HCT116 (cell line): ENCODE measurements at places on chromosomes 2 and 18.

GRCh38 chr18:5166606-5167280, 30.3 kb downstream of the AKAIN1 start:
- DNase-seq: no peak
- no peaks in the 10 kb centered on the region for H3K27me3 ChIP-seq
- H3K36me3 ChIP-seq: no peaks in the 10 kb centered on the region
- no peak overlapping the region for H3K4me3 ChIP-seq
- H3K27ac ChIP-seq: no peak overlapping the region
- no peaks in the 10 kb centered on the region for H3K4me1 ChIP-seq

DNA sequence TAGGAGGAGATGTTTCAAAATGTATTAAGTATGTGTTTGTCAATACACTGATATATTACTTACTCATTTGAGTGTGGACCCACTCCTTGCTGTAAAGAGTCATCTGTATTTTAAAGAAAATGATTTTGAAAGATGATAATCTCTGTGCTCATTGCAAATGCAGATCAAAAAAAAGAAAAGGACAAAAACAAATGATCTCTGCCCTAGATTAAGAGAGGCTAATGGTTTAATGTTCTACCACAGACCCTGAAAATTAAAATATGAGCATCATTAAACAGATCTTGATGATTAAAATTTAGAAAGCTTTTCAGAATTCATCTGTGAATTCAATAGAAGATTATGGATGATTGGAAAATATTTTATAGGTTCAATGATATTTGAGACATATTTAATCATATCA, 136.5 kb downstream of the CNTNAP5 start:
- H3K4me1 ChIP-seq: no peaks in the 10 kb centered on the region
- H3K27me3 ChIP-seq: no peaks in the 10 kb centered on the region
- H3K27ac ChIP-seq: no peak overlapping the region

GRCh38 chr2:219199470-219200211, 6.9 kb upstream of the ZFAND2B start:
- H3K4me3 ChIP-seq: no peak overlapping the region
- H3K36me3 ChIP-seq: no peaks in the 10 kb centered on the region
- no peak for DNase-seq
- H3K27ac ChIP-seq: no peak overlapping the region

- H3K27ac ChIP-seq: no peak overlapping the region
- peaks cover 53% of the 10 kb centered on the region for H3K27me3 ChIP-seq
- H3K4me3 ChIP-seq: no peak overlapping the region
- no peaks in the 10 kb centered on the region for H3K36me3 ChIP-seq
- no peak for DNase-seq
Measured at GRCh38 chr18:10381516-10381915, 72.9 kb upstream of the APCDD1 start.

DNA sequence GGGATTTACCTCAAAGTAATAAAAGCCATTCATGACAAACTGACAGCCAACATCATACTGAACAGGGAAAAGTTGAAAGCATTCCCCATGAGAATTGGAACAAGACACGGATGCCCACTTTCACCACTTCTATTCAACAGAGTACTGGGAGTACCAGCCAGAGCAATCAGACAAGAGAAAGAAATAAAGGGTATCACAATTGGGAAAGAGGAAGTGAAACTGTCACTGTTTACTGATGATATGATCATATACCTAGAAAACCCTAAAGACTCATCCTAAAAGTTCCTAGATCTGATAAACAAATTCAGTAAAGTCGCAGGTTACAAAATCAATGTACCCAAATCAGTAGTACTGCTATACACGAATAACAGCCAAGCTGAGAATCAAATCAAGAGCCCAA, 17.2 kb upstream of the ASB18 start:
- no peaks in the 10 kb centered on the region for H3K36me3 ChIP-seq
- H3K4me1 ChIP-seq: peaks cover 2% of the 10 kb centered on the region
- no peak for DNase-seq
- H3K27me3 ChIP-seq: no peaks in the 10 kb centered on the region

- DNase-seq: no peak
- H3K27me3 ChIP-seq: no peaks in the 10 kb centered on the region
- H3K4me3 ChIP-seq: no peak overlapping the region
- H3K4me1 ChIP-seq: no peaks in the 10 kb centered on the region
Measured at GRCh38 chr18:47143153-47143552, 7.1 kb downstream of the HDHD2 start.

- no peaks in the 10 kb centered on the region for H3K36me3 ChIP-seq
- H3K27ac ChIP-seq: peak within 1 kb of the TSS; percentile 52; the same call in 1 of the 2 replicates
- H3K4me1 ChIP-seq: peaks cover 3% of the 10 kb centered on the region; the same call in 1 of the 2 replicates
- H3K4me3 ChIP-seq: peak within 1 kb of the TSS; percentile 51
Measured at GRCh38 chr2:6865346-6866274, at the start of gene CMPK2. Gene CMPK2 (minus strand): TSS chr2:6865907. CDS start chr2:6865696, 211 bp downstream.

GRCh38 chr2:84257831-84258230, 201.2 kb downstream of the SUCLG1 start:
- H3K4me3 ChIP-seq: no peak overlapping the region
- no peak overlapping the region for H3K27ac ChIP-seq
- no peaks in the 10 kb centered on the region for H3K27me3 ChIP-seq

GRCh38 chr2:18792226-18792629, 202.9 kb upstream of the NT5C1B start:
- H3K4me1 ChIP-seq: no peaks in the 10 kb centered on the region
- no peak overlapping the region for H3K27ac ChIP-seq
- H3K27me3 ChIP-seq: peaks cover 7% of the 10 kb centered on the region; the same call in 1 of the 2 replicates
- no peak for DNase-seq

DNA sequence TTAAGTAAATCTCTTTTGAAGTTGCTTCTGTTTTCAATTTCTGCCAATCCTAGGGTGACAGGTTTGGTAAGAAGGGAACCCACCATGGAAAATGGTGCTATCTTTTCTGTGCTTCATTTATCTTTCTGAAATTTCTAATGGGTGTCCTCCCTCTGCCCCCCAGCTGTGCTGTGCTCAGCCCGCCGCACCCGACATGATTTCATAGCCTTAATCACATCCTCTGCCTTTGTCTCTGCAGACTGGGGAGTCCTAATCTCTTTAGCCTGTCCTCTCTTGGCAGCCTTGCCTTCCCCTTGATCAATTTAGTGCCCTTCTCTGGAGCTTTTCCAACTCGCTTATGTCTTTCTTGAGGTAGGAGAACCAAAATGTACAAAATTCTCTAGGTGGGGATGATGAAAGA, 49.3 kb downstream of the DNMT3A start:
- no peaks in the 10 kb centered on the region for H3K36me3 ChIP-seq
- no peaks in the 10 kb centered on the region for H3K27me3 ChIP-seq
- H3K4me3 ChIP-seq: no peak overlapping the region
- DNase-seq: no peak

DNA sequence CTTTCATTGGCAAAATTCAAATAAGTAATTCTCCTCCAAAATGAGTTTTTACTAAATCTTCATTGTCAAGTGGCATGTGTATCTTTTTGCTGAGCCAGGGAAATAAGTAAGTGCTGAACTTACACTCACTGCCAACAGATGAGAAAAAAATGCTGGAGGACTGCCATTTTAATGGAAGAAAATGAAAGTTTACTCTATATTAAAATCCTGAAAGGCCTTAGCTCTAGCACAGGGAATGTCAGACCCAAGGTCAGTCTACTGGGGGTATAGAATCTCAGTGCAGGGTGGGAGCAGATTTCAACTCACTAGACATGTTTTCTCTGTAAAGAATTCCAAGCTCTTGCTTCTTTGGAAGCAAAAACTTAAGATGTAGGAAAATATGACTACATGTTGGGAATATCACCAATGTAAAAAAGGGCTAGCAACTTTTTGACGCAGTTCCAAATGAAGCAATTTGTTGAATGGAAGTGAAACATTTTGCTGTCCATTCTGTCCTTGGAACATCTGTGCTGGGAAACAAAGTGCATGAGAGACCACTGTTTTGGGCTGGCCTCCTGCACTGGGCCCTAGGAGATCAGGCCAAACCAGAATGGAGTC, 127.0 kb downstream of the ST6GAL2 start:
- H3K27me3 ChIP-seq: no peaks in the 10 kb centered on the region
- no peak overlapping the region for H3K4me3 ChIP-seq
- no peaks in the 10 kb centered on the region for H3K4me1 ChIP-seq
- no peak for DNase-seq
- no peaks in the 10 kb centered on the region for H3K36me3 ChIP-seq

DNA sequence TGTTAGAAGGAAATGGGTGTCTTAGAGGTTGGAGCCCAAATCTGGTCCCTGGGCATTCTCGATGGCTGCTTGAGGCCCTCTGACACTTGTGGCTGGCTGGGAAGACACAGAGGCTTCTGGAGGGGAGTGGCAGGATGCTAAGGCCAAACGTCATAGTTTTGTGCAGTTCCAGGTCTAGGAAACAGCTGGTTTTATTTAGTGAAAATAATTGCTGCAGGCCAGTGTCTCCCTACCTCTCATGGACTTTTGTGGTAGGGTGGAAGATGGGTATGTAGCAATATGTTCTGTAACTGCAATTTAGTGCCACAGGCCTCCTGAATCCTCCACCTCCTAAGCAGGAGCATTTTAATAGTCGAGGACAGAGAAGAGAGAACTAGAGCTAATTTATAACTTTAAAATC, 32.2 kb upstream of the SPRED2 start:
- no peak for DNase-seq
- H3K36me3 ChIP-seq: no peaks in the 10 kb centered on the region
- H3K4me1 ChIP-seq: no peaks in the 10 kb centered on the region
- no peak overlapping the region for H3K27ac ChIP-seq
- H3K27me3 ChIP-seq: no peaks in the 10 kb centered on the region

DNA sequence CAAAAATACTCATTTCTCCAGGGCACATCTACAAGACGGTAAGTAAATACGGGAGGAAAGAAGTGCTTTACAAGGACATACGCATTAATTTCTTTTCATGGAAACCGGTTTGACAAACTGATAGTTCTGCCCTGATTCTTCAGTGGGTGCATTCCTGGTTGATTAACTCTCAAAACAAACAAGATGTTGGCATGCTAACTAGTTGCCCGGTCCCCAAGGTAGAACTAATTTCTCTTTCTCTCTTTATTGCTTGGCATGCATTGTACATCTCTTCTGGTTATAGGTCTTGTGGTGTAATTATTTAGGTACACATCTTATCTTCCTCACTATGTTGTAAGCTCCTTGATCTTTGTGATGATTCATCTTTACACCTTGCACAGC, 46.9 kb upstream of the SPATS2L start:
- H3K27ac ChIP-seq: no peak overlapping the region
- H3K27me3 ChIP-seq: no peaks in the 10 kb centered on the region
- no peaks in the 10 kb centered on the region for H3K4me1 ChIP-seq
- H3K4me3 ChIP-seq: no peak overlapping the region
- no peak for DNase-seq
- H3K36me3 ChIP-seq: no peaks in the 10 kb centered on the region

- no peaks in the 10 kb centered on the region for H3K27me3 ChIP-seq
- no peak overlapping the region for H3K4me3 ChIP-seq
- no peaks in the 10 kb centered on the region for H3K4me1 ChIP-seq
- no peaks in the 10 kb centered on the region for H3K36me3 ChIP-seq
- no peak overlapping the region for H3K27ac ChIP-seq
- no peak for DNase-seq
Measured at GRCh38 chr2:144935736-144936135, 415.8 kb upstream of the ZEB2 start.

DNA sequence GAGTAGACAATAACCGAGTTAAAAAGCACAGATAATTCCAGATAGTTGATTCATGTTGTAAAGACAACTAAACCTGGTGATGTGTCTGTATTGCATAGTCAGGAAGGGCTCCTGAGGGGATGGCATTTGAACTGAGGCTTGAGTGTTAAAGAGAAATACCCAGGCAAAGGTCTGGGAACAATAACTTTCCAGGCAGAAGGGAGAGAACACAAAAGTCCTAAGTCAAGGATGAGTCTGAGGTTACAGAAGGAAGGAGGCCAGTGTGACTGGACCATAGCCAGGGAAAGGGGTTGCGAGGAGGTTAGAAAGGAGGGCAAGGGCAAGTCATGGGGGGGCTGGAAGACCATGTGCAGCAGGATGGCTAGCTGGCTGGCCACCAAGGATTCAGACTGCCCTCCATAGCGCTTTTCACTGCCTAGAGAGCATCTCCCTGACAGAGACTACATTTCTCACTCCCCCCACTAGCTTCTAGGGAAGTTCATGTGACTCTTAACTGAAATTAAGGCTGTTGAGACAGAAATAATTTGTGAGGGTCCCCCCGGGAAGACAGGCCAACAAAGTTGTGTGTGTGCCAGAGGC, 135.5 kb upstream of the CREB1 start:
- no peak for DNase-seq
- H3K4me3 ChIP-seq: no peak overlapping the region

DNA sequence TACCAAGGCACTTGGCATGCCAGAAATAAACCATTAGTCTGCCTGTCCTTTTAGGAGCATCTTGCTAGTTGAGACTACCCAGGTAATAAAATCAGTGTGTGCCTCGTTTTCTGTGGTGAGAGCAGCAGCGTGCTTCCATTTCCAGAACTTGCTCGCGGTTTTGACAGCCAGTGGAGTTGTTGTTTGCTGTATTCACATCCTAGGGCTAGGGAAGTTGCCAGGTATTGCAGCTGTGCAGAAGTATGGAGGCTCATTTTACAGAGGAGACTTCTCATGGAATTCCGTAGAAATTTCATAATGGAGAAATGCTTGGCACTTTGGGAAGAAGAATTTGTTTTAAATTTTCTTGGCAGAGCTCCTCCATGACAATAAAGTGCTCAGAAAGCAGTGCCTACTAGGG, 1355.1 kb upstream of the ZEB2 start:
- H3K36me3 ChIP-seq: no peaks in the 10 kb centered on the region
- H3K27ac ChIP-seq: no peak overlapping the region
- no peak overlapping the region for H3K4me3 ChIP-seq
- no peak for DNase-seq
- H3K27me3 ChIP-seq: no peaks in the 10 kb centered on the region

DNA sequence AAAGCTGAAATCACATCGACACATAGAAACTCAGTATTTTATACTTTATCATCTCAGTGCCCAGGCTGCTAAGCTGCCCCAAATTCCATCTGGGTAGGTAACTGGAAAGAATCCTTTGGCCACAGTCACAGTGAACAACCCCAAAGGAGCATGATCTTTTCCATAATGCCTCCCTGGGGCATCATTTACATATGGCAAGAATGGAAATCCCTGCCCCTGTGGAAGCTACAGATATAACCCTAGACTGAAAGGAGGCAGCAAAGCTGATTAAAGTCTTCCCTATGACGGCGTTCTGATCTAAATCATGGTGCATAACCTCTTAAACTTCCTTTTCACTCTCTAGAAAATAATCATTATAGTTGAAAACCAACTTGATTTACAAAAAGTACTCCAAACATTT, 41.5 kb downstream of the MAP3K19 start:
- DNase-seq: no peak
- H3K27me3 ChIP-seq: peaks cover 4% of the 10 kb centered on the region; the same call in 1 of the 2 replicates
- no peaks in the 10 kb centered on the region for H3K4me1 ChIP-seq
- no peak overlapping the region for H3K4me3 ChIP-seq
- H3K27ac ChIP-seq: no peak overlapping the region

- H3K4me3 ChIP-seq: no peak overlapping the region
- no peak for DNase-seq
- no peaks in the 10 kb centered on the region for H3K36me3 ChIP-seq
Measured at GRCh38 chr2:66962716-66963115, 434.4 kb upstream of the ETAA1 start.

DNA sequence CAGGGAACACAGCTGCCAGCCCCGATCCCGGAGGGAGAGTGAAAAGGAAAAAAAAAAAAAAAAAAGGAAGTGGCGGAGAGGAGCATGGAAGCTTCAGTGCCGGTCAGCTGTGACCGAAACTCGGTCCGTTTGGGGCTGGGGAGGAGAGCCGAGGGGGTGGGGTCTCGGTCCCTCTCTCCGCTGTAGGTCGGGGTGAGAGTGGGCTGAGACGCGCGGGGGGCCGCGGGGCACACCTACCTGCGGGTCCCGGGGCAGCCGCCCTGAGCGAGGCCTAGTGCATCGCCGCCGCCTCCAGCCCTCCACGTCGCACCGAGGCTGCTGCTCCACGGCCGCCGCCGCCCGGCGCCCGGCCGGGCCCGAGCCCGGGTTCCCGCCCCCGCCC, 536 bp downstream of the VPS54 start:
- H3K4me3 ChIP-seq: peak overlapping the region; percentile 63
- no peaks in the 10 kb centered on the region for H3K27me3 ChIP-seq
- DNase-seq: no peak
- H3K27ac ChIP-seq: peak overlapping the region; percentile 89
- H3K4me1 ChIP-seq: peaks cover 36% of the 10 kb centered on the region
